ENCODE measurements at places on chromosomes 5 and 9. TPM values are rescaled to one million over a fixed set of nuclear protein-coding genes. Genes with fewer than 3 reads are reported as not detected.

The MAMDC2 gene
- total RNA-seq: 1.2 TPM

The FRRS1L gene
- not detected for total RNA-seq

The CATSPER3 gene
- 1.7 TPM for total RNA-seq

The GABRA1 gene
- total RNA-seq: not detected

The GARIN3 gene
- not detected for total RNA-seq

The ZDHHC21 gene
- total RNA-seq: 5.9 TPM

The ELAVL2 gene
- not detected for total RNA-seq

The LMX1B gene
- 11.3 TPM for total RNA-seq

The OBP2B gene
- not detected for total RNA-seq

The NUDT12 gene
- total RNA-seq: 15.8 TPM

The AQP3 gene
- total RNA-seq: 5.5 TPM

DNA sequence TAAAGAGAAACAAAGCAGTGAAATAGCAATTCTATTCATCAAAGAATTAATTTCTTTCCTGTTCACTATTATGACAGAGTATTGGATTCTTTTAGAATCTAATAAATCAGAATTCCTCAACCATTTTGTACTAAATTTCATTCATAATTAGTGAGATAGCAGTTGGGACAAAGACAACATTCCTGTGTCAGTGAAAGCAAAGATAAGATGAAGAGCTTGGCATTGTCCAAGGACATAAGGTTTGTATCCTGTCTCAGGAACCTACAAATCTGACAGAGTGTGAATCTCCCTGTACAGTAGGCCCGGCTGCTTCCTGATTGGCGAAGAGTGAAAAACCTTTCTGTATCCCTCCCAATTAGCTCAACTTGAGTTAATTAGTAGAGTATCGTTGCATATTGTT, 349.1 kb downstream of the ISL1 start:
- no peak for DNase-seq

GRCh38 chr5:56610093-56610698, 205.2 kb upstream of the MAP3K1 start:
- DNase-seq: no peak

- no peak for DNase-seq
Measured at GRCh38 chr5:156354571-156354970, 27.6 kb downstream of the SGCD start.

GRCh38 chr9:18362901-18363685, 110.9 kb upstream of the ADAMTSL1 start:
- no peak for DNase-seq

GRCh38 chr9:4380406-4380805, 80.5 kb upstream of the GLIS3 start:
- DNase-seq: no peak

DNA sequence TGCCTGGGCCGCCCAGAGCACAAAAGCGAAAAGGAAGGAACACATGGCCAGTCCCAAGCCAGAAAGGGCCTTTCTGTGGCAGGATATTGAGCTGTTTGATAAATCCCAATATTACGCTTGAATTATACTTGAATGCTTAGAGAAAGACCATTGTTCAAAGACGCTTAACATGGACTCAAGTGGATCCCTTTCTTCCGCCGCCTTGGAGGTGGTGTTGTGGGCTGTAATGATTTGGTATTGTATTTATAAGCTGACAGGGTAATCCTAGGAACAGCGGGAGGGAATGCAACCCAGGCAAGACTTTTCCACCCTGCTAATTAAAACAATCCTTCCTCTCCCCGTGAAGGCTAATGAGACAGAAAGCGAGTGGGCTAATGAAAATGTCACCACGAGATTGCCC, 24.9 kb downstream of the CFAP77 start:
- DNase-seq: no peak

DNA sequence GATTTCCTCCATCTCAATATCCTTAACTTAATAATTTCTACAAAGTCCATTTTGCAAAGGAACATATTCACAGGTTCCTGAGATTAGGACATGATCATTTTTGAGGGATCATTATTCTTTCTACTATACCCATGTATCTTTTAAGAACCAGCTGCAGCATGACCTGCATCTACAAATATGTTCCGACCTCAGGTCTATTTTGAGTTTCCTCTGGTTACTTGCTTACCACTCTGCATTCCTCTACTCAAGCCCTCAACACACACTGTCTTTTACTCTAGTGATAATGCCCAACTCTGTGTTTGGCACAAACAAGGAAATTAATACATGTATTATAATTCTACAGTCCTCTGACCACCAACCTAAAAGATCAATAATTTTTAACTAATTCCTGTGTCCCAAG, 386.1 kb downstream of the DNAH5 start:
- no peak for DNase-seq

DNA sequence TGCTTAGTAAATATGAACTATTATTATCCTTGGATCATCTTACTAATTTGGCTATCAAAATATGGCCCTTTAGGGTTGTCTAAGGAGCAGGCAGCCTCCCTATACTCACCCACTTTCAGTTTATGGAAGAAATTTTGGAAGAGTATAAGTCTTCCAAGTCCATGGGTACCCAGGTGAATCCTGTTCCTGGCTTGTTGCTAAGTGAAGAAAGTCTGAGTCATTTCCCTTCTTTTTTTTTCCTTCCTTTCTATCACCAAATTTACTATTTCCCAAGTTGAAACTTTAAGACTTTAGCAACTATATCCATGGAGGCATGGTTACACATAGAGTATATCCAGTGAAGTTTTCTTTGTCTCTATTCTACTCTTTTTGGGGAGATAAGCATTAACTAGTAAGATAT, 184.0 kb upstream of the ACTBL2 start:
- DNase-seq: no peak

GRCh38 chr5:174096619-174097018, 51.1 kb downstream of the NSG2 start:
- no peak for DNase-seq

GRCh38 chr9:87748881-87749280, 23.0 kb downstream of the CTSL start:
- DNase-seq: no peak

GRCh38 chr9:101620452-101620851, 25.7 kb upstream of the PPP3R2 start:
- DNase-seq: no peak

DNA sequence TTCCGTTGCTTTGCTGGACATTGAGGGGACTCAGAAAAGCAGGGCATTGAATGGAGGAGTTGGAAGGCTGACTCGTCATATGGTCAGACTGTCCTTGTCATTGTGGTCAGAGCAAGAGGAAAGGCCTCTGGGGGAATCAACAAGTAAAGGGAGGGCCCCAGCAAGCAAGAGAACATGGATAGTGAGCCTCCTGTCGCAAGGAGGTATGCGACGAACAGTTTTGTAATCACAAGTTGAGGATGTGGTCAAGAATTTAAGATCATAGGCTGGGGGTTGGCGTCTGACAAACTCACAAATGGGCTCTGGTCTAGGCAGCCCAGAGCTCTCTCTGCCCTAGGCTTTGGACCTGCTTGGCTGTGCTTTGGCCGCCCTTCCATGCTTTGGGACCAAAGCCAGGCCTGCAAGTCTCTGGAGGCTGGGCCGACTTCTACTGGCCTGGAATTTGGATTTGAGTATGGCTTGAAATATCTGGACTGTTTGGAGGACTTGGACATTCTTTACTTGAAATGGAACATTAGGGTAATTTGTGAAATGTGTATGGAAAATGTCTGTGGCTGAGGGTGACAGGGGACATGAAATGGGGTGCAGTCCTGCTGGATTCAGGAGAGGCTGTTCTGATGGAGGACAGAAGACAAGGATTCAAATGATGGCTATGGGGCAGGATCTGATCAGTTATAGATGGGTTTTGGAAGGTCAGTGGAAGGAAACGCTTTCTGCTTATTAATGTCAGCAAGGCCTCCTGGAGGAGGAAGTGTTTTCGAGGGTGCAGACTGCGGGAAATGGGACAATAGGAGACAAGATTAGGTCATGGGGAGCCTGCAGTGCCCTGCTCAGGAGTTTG, 19.2 kb upstream of the NDST1 start:
- no peak for DNase-seq

DNA sequence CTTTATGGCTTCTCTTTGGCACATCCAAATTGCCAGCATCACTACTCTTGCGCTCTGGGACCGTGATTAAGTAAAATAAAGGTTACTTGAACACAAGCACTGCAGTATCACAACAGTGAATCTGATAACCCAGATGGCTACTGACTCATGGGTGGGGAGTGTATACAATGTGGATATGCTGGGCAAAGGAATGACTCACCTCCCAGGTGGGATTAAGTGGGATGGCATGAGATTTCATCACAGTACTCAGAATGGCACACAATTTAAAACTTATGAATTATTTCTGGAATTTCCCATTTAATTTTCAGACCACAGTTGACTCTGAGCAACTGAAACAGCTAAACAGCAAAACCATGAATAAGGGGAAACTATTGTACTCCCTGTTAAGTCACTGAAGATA, 4.3 kb downstream of the GFM2 start:
- DNase-seq: peak; percentile 76

- no peak for DNase-seq
Measured at GRCh38 chr5:93674138-93674537, 67.3 kb downstream of the POU5F2 start.

DNA sequence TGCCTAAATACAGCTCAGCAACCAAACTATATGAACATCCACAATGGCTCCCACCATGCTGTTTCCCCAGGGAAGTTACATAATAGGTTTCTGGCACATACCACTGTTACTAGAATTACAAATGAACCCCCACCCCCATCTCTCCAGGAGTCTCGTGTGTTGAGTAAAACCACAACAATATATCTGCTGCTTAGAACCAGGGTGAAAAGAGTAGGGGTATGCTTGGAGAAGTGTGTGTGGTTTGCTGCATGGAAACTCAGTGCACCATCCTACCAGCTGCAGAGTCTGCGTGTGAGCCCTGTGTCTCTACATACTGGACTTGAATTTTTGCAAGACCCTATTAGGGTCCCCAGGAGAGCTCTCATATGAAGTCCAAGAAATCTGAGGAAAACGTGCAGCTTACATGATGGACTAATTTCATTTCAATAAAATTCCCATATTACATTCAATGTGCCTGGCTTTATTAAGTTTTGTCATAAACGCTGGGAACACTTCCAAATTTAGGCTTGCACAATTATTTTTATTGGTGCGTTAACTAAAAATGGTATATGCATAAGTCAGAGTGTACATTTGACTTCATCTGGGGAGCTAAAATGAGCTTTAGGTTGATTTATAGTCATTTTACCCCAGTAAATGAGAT, 104.5 kb upstream of the NFIB start:
- no peak for DNase-seq

DNA sequence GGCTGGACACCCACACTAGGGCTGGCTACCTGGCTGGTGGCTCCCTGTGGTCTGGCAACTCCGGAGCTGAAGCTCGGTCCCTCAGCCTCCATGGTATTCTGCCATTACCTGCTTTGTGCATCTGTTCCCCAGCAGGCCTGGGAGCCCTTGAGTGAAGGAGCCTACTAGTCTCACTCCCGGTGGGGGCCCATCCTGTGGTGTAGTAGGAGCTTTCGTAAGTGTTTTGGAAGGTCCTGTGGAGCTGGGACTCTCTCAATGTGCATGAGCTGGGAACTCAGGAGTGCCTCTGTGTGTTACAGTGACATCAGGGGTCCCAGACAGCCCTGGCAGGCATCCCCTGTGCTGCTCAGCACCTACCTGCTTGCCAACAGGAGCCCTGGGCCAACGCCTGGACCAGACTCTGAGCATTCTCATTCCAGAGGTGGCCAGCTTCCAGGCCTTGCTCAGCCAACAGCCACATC, 267.1 kb downstream of the GADD45G start:
- DNase-seq: no peak

DNA sequence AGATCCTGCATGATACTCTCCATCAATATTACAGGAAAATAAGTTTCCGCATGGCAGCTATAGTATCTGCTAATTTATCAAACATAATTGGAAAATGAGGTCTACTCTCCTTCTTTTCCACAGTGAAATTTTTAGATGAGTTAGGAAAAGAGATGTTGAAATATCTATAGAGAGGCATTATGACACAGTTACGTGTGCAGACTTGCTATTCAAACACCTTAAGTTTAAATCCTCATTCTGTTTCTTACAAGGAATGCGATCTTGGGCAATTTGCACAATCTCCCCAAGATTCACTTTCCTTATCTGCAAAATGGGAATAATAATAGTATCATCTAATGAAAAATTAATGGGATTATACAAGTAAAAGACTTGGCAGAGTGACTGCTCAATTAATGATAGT, 91.7 kb upstream of the SLCO6A1 start:
- no peak for DNase-seq

GRCh38 chr9:137797206-137798120, 80.1 kb upstream of the CACNA1B start:
- DNase-seq: no peak

- DNase-seq: no peak
Measured at GRCh38 chr5:137684761-137685160, 51.1 kb downstream of the KLHL3 start.

GRCh38 chr9:92342825-92343488, 17.2 kb downstream of the CENPP start:
- DNase-seq: no peak

DNA sequence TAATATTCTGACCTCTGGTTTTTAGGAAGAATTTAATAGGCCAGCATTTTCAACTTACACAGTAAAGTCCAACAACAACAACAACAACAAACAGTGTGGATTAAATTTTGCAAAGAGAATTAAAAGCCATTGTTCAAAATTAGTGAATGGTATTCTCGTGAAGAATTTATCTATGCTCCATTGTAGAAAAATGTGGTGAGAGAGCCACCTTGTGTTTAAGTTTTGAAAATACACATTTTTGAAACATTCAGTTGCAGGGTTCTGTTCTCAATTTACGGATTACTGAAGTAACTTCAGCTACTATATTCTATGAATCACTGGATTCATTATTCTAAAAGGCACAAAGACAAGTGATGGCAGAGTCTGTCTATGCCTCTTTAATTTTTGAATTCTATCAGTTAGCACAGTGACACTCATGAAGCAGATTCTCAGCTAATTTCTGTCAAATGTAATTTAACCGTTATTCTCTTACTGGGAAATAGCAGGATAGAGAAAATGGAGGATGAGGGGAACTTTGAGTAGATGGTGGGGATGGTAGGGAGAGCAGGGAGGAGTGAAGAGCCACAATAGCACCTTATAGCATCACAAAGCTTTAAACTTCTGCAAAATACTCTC, 11.0 kb downstream of the CCDC152 start:
- no peak for DNase-seq

- no peak for DNase-seq
Measured at GRCh38 chr9:92663951-92664350, 6.0 kb downstream of the IPPK start.

DNA sequence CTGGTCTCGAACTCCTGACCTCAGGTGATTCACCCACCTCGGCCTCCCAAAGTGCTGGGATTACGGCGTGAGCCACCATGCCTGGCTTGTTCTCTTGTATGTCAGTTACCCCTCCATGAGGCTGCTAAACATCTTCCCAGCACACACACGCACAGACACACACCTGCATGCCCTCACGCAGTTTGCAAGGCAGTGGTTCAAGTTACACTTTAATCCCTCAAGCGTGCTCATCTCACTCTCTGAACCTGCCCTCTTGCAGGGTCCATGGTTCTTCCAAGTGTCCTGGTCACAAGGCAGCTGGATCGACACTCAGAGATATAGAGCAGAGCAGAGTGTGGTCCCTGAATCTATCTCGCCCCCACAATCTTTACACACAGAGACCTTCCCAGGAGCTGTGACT, 34.1 kb upstream of the RUFY1 start:
- no peak for DNase-seq
